WTC11 (cell line): ENCODE measurements at places on chromosomes 5 and 9. TPM values are rescaled to one million over a fixed set of nuclear protein-coding genes. Genes with fewer than 3 reads are reported as not detected.

DNA sequence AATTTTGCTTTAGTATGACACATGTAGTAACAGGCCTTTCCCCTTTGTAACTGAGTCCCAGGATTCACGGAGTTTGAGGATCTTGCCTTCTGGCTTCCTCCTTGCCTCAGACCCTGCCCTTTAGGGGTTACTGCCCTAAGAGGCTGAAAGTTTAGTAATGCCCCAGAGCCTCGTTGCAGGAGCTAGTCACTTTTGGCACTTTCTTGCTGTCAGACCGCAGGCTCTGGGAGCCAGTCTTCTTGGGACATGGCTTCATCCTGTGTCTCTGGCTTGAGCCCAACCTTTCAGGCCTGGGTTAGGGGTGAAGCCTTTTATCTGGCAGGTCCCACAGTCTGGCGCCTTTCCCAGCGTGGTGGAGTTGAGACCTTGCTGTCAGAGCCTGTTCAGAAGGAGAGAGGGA lies 185.6 kb upstream of the DMRT1 start:
- DNase-seq = no peak

- DNase-seq = no peak
These were observed 27.3 kb downstream of the ANKRD33B start for GRCh38 chr5:10591159-10591558.

HNRNPK gene
- 634 to 723 TPM (median 640 TPM) in 3 replicates for total RNA-seq

GRCh38 chr9:136689108-136689460 lies 1.8 kb upstream of the AGPAT2 start:
- no peak for DNase-seq

GRCh38 chr5:127684726-127685467 lies 18.3 kb upstream of the CCDC192 start:
- DNase-seq = no peak
